ENCODE measurements at places on chromosomes 4 and X.

GRCh38 chr4:123597586-123597985 lies 201.0 kb downstream of the SPRY1 start:
- no peak for DNase-seq

GRCh38 chr4:107519053-107519452 lies 201.0 kb downstream of the PAPSS1 start:
- DNase-seq, result no peak

DNA sequence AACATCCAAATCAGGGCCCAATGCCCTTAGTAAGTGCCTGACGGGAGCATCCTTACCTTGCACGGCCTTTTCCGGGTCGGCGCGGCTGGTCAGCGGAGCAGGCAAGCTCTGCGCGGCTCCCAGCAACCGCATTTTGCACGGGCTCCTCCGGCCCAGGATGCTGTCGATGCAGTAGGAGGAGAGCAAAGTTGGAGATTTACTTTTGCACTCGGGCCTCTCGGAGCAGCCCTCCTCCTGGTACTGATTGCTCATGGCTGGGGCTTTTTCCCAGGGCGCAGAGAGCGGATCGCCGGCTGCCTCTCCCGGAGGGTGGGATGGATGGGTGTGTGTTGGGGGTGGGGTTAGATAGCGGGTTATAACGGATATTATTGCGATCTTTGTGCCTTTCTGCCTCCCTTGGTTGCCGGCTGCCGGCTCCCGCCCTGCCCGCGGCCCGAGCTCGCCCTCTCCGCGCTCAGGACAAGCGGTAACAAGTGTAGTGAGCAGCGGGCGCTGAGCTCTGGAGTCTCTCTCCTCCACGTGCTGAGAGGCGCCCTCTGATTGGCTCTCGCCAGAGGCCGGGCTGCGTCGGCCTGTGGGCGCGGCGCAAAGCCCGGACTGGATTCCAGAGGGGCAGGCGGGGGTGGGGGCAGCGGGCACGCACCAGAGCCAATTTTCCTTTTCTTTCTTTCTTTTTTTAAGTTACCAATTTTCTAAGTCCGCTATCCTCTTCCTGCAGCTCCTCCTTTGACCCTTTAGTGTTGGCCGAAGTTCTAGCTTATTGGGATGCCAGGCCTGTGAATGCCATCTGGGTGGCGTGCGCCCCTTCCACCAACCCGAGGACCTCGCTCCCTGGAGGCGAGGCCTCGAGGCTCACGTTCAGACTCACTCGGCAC lies at the start of gene ARX:
Gene ARX, minus strand, starts transcription at position 480 of the 875 bp plus-strand sequence. Its CDS starts 228 bp downstream, at position 252.
- DNase-seq, result no peak

GRCh38 chr4:7217474-7218321 lies 25.4 kb downstream of the SORCS2 start:
- DNase-seq, result no peak

GRCh38 chrX:119605464-119606279 lies 552 bp downstream of the NKRF start:
- peak; percentile 46 for DNase-seq

GRCh38 chr4:24896977-24897376 lies 15.9 kb downstream of the CCDC149 start:
- DNase-seq, result no peak

DNA sequence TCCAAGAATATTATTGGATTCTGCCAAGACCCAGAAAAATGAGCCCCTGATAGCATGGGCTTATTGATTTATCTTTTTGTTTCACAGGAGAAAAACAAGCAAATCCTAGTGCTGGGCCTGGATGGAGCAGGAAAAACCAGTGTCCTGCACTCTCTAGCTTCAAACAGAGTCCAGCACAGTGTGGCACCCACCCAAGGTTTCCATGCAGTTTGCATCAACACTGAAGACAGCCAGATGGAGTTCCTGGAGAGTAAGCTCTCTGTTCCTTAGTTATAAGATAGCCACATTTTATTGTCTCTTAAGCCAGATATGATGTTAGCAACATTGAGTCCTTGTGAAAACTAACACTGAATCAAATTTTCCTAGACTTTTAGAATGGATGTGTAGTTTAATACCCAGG lies 5.5 kb downstream of the ARL9 start:
- DNase-seq, result no peak

- DNase-seq, result no peak
Measured at GRCh38 chrX:150164971-150165600, 198.0 kb upstream of the MAMLD1 start.

- DNase-seq, result no peak
Measured at GRCh38 chr4:87399148-87399547, 8.2 kb upstream of the HSD17B11 start.

DNA sequence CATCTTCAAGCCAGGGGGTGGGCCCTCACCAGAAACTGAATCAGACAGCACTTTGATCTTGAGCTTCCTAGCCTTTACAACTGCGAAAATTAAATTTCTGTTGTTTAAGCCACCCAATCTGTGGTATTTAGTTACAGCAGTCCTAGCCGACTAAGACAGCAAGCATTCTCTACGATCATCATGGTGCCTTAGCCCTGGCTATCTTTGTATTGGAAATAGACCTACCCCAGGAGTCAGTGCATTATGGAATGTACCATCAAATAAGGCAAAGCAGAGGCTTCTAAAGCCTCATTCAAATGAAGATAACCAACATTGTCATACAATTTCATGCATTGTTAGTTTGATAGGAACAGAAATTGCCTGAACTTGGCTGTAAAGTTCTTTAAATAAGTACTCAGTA lies 75.0 kb downstream of the PARM1 start:
- DNase-seq, result no peak

GRCh38 chr4:90137555-90137954 lies 10.4 kb downstream of the CCSER1 start:
- no peak for DNase-seq

Data from activated naive CD4-positive, alpha-beta T cell treated with Interleukin-2 at 50 U/mL for 16 hours (primary cell).